ENCODE measurements at places on chromosomes 1 and 21.

GRCh38 chr1:115332813-115333608 is 5.0 kb downstream of the NGF start:
- DNase-seq = no peak

GRCh38 chr1:66580081-66580480 is 46.1 kb downstream of the SGIP1 start:
- DNase-seq = no peak

DNA sequence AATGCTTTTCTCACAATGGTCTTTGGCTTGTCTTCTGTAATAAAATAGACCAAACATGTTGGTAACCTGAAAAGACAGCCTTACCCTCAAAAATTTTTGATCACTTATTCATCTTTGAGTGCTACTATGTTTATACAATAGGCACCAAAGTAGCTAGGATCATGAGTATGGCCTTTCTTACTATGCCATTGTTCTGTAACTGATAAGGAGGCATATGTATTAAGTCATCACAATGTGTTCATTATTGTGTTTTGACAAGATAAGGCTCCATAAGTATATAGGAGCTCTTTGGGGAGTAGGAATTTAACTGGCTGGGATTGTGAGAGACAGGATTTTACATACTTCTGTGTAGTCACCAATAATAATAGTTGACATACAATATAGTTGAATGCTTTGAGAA is 675 bp downstream of the TMCO2 start:
- DNase-seq = no peak

DNA sequence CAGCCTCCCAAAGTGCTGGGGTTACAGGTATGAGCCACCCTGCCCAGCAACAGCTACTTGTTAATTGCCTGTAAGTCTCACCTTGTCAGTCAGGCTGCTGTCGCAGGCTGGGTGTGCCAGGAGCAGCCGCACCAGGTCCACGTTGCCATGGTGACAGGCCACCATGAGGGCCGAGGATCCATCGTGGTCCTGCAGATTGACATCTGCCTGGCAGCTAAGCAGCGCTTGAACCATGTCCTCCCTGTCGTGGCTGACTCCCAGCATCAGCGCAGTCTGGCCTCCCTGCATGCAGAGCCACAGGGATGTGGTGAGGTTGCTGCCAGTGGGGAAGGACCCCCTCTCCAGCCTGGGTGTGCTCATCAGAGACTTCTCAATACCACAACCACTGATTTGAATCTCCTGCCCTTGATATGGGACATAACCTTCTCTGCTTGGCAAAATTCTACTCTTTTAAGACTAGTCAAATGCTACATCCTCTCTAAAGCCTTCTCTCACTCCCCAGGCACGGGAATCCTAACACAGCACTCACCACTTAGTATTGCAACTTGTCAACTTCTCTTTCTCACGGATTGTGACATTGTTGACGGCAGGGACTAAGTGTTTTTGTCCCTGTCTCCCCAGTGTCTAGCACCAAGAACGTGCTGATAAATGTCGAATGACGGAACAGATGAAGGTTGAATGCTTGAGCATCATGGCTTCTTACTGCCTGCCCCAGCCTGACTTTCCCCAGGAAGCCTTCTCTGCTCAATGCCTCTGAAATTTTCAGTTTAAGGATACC is 52.9 kb downstream of the L1TD1 start:
- DNase-seq = no peak

DNA sequence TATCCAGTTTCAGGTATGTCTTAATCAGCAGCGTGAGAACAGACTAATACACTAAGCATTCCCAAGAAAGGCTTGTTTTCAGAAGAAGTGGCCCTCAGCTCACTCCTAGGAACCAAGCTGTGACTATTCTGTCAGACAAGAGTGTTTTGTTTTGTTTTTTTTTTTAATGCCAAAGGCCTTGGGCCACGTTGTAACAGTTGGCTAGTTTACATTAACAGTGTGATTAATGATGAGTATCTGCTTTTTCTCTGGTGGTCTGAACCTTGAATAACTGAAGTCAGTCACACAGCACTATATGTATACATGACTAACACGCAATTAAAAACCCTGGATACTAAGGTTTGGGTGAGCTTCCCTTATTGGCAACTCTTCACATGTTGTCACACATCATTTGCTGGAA is 21.9 kb downstream of the DPYD start:
- no peak for DNase-seq

GRCh38 chr1:111736548-111737215 is 2.5 kb downstream of the INKA2 start:
- no peak for DNase-seq

DNA sequence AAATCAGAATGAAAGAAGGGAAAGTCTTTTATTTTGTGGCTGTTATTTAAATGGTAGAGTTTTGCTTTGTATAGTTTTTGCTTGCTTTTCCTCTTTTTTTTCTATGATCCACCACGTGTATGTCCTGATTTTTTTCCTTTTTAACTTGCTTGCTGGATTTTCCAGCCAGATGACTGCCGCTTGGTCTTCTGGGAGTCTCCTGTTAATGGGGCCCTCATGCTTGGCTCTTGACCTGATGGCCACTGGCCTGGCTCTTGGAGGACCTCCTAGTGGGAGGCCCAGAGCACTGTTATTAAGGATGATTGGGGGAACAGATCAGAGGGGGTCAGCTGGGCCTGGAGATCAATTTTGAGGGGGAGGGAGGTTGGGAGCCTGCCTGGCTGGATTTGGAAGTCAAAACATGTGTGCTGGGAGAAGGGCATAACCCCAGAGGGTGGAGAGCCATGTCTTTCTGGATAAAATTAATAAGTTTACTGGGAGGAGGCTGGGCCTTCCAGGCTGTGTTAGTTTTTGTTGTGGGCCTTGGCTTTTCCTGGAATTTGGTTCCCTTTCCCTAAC is 1.2 kb downstream of the FGGY start:
- DNase-seq = no peak

Data from stimulated activated CD4-positive, alpha-beta T cell treated with anti-CD3 and anti-CD28 coated beads, Interleukin-15, amount 100 ng/mL, for 24 hours (primary cell).